Spinal cord (tissue), 10 donors: ENCODE measurements at places on chromosomes 2 and 18.

GRCh38 chr2:27212626-27213471 lies 781 bp upstream of the SLC5A6 start:
- DNase-seq: no peak

DNA sequence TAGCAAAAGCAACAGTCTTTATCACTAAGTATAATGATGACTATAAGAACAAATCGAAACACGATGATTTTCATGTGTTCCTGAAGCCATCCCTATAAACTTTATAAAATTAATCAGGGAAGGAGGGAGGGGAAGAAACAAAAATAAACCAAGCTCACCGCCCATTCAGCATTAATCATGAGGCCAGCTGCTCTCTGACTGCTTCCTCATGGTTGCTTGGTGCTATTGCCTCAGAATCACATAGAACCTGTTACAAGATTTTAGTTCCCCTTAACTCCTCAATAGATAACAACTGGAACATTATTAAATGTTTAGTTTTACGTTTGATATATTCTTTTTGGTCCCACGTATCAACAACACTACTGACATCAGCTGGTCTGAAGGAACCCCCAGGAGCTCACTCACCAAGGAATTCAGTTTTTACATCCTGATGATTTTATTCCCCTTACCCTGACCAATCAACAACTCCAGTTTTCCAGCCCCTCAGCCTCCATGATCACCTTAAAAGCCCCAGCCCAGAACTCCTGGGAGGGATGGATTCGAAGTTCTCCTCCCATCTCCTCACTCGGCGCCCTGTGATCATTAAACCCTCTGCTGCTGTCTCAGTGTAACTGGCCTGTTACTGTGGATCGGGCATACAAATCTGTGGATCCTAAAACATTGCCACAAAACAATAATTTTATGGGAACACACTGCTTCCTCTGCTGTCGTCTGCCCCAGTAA lies 10.6 kb upstream of the HNRNPLL start:
- DNase-seq: no peak

GRCh38 chr18:7927119-7927518 lies 360.0 kb downstream of the PTPRM start:
- no peak for DNase-seq

DNA sequence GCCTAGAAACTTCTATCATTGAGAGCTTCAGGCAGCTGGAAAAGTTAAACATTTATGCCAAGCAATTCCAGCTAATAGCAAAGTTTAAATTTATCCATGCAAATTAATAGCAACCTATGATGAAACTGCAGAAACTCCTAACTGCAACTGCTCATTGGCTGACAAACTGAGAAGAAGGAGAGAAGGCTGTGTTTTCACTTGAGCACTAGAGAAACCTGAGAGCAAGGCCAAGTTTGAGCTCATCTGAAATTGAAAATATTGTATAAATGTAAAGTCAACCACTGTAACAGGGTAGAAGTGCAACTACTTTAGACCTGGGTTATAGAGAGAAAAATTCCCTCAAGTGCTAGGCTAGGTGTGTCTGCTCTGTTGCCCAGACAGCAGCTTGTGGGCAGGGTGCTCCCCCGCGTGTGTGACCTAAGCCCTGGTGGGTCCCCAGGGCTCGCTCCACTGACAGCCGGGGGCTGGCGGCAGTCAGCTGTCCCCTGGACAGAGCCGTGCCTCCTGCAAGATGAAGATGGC lies 50.2 kb downstream of the CABYR start:
- no peak for DNase-seq

DNA sequence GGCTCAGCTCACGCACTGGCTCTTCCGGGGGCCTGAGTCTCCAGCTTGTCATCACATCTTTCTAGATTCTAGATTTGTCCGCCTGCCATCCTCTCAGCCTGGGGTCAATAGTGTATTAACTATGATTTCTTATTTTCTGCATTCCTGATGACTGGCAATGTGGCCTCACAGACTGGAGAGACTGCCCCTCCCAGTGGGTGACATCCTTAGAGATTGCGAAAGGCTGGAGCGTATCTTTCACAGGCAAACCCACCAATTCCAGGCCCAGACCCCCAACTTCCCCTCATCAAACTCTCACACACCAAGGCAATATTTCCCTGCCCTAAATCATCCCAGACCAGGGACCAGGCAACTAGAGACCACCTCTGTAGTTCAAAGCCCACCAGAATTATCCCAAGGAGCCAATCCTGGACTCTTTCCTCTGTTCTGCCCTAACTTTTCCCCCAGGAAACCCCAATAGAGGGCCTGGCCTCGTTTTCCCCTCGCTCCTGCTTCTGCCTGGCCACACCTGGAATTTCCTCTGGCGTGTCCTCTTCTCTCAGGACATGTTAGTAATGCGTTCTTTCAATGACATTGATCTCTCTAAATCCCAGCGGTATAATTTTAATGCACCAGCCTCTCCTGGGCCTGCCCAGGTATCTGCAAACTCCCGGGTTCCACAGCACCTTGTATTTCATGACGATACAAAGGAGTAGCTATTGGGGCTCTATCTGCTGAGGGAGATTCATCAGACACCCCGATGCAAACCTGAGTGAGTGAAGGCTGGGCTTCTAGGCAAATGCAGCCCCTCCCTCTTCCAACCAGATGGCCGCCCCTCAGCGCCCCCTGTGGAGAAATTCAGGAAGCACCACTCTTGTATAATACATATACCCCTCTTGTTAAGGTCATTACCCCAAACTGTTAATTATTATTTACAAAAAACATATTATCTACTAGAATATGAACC lies 2.4 kb upstream of the KCNF1 start:
- DNase-seq: peak; percentile 78

DNA sequence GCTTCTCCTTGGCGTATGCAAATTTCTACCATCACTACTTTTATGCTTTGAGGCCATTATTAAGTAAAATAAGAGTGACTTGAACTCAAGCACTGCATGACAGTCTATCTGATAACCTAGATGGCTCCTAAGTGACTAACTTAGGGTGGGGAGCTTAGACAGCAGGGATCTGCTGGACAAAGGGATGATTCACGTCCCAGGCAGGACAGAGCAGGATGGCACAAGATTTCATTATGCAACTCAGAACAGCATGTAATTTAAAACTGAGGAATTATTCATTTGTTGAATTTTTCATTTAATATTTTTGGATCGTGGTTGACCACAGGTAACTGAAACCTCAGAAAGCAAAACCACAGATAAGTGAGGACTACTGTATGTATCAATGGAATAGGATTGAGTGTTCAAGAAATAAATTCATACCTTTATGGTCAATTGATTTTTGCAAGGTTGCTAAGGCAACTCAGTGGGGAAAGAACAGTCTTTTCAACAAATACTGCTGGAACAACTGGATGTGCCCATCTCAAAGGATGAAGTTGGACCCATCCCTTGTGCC lies 115.3 kb downstream of the MBD2 start:
- DNase-seq: no peak

DNA sequence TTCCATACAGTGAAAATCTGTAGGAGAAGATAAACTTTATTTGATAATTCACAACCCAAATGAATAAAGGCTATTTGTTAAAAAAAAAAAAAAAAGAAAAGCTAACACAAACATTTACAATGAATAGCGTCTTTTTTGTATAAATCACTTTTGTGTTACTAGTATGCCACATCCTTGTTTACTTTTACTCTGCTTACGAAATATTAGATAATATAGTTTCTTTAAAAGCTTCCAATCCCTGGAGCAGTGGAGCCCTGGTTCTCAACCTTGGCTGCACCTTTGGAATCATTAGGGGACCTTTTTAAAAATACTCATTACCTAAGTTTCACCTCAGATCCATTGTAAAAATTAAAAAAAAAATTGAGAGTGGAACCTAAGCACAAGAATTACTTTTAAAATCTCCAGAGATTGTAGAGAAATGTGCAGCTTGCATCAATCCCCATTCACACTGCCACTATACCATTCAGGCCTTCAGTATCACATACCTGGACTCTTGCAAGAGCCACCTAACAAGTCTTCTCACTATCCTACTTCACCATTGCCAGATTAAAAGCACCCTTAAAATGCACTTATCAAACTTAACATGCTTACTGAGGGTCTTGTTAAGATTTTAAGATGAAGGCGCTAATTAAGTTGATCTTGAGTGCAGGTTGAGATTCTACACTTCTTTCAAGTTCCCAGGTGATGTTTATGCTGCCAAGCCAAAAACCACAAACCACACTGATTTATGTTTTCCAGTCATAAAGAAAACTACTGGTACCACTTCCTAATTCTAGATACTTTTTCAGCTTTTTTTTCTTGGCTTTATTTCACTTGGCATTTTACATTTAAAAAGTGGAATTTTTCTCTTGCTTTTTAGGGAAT lies 59.7 kb upstream of the ZC3H15 start:
- no peak for DNase-seq

DNA sequence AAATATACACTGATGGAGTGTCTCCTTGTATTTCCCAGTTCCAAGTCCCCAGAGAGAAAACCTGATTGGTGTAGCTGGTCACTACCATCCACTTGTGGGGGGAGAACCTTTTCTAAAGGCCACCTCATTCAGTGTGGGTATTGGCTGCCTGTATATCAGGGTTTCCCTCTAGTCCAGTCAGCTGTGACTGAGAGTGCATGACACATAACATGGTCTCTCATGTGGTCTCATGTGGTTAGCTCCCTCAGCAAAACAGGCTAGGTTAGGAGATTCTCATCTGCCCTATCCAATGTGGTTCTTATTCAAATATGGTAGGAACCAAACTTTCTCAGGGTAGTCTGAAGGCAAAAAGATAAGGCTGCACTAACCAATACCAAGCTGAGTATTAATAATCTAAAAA lies 4.1 kb upstream of the GORASP2 start:
- DNase-seq: no peak

GRCh38 chr18:59646963-59647307 lies 50.3 kb downstream of the CCBE1 start:
- DNase-seq: no peak

DNA sequence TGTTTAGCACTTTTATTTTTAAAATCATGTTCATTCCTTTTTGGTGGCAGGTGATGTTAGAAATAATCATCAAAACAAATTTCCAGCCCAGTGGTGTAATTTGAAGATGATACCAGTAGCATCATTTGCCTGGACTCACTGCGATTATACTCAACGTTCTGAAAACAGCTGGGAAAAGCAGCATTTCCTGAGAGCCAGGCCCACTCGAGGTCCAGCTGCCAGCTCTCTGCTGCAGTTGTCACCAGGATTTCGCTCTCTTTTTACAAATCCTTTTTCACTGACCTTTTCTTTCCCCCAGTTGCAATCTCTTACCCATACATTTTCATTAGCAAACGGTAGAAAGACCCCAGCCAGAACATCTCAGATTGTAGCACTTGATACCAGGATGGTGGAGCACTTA lies 110.6 kb upstream of the LYPD1 start:
- DNase-seq: no peak

DNA sequence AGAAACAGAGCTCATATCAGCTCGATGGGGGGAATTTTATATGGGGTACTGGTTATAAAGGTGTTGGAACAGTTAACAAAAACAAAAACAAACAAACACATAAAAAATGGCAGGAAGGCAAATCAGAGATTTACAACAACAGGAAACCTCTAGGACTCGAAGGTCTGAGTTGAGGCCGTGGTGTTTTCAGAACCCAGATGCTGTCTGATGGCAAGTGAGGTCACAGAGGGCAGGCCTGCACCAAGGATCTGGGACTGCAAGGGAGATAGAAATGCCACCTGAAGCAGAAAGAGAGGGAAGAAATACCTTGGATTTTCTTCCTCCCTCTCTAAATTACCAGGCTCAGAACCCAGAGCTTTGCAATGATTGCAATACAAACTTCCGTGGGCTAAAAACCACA lies 429.5 kb downstream of the ZNF521 start:
- no peak for DNase-seq
